ENCODE measurements at places on chromosomes 4 and X. TPM values are rescaled to one million over a fixed set of nuclear protein-coding genes. Genes with fewer than 3 reads are reported as not detected.

The ELF4 gene
- 25.8 TPM for total RNA-seq

The BTC gene
- 0.13 TPM for total RNA-seq

The RAB41 gene
- not detected for total RNA-seq

The KLHL4 gene
- 33.7 TPM for total RNA-seq

The PLXNB3 gene
- 7.0 TPM for total RNA-seq

The MTNR1A gene
- not detected for total RNA-seq

The SHROOM3 gene
- total RNA-seq = 10.2 TPM

The ASB12 gene
- 0.14 TPM for total RNA-seq

The NKX6-1 gene
- total RNA-seq = not detected

The NAA10 gene
- 132 TPM for total RNA-seq

The SNCA gene
- 78.9 TPM for total RNA-seq

The GRIA3 gene
- 0.07 TPM for total RNA-seq
